ENCODE measurements at places on chromosomes 4 and X. TPM values are rescaled to one million over a fixed set of nuclear protein-coding genes. Genes with fewer than 3 reads are reported as not detected.

GRCh38 chr4:160217352-160217751 lies 1114.5 kb downstream of the RAPGEF2 start:
- DNase-seq = no peak

SCD5 gene
- total RNA-seq = 51.4 TPM

GRCh38 chrX:17531500-17531899 lies 156.5 kb downstream of the NHS start:
- no peak for DNase-seq

GRCh38 chr4:7793186-7793585 lies 146.5 kb downstream of the AFAP1 start:
- no peak for DNase-seq

DNA sequence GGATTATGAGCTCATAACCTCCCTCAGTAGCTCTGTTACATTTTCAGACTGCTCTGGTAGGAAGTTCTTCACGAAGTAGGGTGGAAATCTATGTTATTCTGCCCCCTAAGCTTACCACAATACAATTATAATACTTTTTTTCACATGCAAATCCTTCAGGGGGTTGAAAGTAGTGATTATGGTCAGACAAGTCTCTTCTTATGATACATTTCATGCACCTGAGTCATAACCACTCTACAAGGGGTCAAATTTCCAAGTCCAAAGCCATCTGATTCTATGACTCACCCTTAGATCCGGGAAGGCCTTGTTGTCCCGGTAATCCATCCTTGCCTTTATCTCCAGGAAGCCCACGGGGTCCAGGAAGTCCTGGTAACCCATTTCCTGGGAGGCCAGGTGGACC lies 95.2 kb downstream of the ATG4A start:
- no peak for DNase-seq

TRO gene
- 28.0 TPM for total RNA-seq

FGF13 gene
- 1.0 TPM for total RNA-seq

GRCh38 chr4:73919691-73920090 lies 50.5 kb downstream of the CXCL1 start:
- DNase-seq = no peak

All from body of pancreas (tissue), 4 donors.